ENCODE measurements at places on chromosomes 2 and 18. TPM values are rescaled to one million over a fixed set of nuclear protein-coding genes. Genes with fewer than 3 reads are reported as not detected.
A peak's percentile ranks its signal among the peaks of the same experiment; 100 is the strongest.

CCDC85A gene
- total RNA-seq = 6.3 TPM

- no peak for DNase-seq
Observed at GRCh38 chr18:28588884-28589549, 412.1 kb upstream of the CDH2 start.

CXCR1 gene
- not detected for total RNA-seq

DNA sequence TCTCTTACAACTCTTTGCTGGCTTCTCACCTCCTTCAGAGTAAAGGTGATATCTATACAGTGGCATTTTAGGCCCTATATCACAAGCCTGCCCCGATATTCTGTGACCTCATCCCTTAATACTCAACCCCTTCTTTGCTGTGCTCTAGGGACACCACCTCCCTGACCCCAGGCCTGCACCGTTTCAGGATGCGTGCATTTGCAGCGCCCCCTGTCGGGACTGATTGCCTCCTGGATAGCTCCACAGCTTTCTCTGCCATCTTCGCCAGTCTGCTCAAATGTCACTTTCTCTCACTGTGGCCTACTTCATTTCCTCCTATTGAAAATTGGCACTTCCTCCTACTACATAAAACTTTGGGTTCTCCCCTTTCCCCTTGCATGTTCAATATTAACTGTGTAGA lies 289.6 kb downstream of the SOCS6 start:
- no peak for DNase-seq

DNA sequence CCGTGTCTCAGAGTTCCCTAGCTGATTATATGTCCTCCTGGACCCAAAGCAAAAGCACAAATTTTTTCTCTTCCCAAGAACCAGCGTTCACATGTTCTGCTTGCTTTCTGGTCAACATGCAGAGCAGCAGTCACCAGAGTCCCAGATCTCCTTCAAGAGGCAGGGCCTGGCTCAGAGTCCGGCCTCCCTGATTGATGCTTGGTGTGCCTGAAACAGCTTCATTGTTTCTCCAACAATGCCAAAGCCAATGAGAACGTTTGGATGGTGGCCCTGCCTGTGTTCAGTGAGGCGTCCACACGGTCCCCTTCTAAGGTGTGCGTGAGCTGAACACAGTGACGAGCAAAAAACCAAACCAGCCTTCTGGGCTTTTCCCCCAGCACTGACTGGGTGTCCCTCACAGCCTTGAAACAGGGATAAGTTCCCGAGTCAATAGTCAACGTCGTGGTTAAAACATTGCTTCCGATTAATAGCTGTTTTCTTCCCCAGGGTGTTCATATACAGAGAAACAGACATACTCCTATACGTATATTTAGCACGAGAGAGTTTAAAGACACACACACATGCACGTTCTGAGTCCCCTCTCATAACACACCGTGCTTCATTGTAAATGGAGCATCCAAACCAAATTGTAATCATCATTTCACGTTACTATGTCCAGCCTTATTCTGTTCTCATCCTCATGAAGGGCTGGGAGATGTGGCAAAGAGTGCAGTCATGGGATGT lies 19.3 kb upstream of the POU3F3 start:
- no peak for DNase-seq

DNA sequence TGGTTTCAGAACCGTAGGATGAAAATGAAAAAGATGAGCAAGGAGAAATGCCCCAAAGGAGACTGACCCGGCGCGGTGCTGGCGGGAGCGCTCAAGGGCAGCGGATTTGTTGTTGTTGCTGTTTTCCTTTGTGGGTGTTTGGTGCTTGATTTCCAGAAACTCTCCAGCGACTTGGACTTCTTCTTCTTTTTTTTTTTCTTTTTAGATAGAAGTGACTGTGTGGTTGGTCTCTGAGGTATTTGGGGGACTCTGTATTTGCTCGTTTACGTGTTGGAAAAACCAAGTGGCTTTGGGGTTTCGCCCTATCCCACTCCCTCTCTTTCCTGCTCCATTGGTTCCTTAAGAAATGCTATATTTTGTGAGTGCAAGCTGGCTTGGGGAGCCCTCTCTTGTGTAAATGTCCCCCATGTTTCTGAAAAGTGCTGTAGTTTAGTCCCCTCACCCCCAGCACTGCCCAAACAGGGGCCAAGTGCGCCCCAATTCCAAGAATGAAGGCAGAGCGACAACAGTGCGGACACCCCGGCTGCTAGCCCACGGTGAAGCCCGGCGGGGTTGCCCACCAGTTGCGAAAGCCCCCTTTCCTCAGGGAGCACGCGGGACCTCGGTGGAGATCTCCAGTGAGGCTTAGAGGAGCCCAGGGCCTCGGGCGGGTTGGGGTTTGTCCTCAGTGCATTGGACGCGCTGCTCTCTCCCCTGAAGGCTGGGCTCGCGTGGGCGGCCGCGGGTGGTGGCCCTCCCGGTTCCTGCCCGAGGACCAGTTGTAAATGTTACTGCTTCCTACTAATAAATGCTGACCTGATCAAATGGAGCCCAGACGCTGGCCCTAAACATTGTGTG lies 1.8 kb downstream of the HOXD9 start:
- no peak for DNase-seq

DNA sequence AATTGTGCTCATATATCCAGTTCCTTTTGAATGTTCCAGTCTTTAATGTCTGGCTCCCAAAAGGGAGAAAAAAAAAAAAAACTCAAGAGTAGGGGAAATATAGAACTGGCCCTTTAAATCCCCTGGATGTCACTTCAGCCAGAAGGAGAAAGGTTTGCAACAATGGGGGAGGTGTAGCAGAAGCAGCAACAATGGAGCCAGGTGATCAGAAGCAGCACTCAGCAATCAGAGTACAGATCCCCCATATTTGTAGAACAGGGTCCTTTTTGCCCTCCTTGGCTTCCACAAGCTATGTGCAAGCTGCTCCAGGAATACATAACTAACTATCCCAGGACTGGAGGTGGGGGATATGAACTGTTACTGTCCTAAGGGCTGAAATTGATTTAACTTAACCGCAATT lies 25.8 kb upstream of the ZNF397 start:
- DNase-seq = no peak

GRCh38 chr2:12928197-12928774 lies 211.6 kb downstream of the TRIB2 start:
- no peak for DNase-seq

GRCh38 chr2:10768063-10768507 lies 44.5 kb downstream of the PDIA6 start:
- no peak for DNase-seq

DNA sequence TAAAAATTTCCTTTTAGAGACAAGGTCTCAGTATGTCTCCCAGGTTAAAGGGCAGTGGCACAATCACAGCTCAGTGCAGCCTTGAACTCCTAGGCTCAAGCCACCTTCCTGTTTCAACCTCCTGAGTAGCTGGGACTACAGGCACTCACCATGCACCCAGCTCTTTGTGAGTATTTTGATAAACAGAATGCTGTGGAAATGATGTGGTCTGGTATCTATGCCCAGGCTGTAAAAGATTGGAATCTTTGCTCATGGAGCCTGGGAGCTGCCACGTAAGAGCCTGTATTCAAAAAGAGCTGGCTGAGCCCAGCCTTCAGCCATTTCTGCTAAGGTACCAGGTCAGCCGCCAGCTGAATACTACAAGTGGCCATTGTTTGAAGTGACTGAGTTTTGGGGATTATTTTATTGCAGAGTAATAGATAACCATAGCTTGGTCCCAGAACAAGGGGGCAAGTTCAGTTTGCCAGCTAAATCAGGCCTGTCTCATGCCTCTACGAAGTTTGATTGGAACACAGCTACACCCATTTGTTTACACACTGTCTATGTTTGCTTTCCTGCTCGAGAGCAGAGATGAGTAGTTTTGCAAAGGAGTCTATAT lies 21.3 kb upstream of the ARL5A start:
- no peak for DNase-seq

DNA sequence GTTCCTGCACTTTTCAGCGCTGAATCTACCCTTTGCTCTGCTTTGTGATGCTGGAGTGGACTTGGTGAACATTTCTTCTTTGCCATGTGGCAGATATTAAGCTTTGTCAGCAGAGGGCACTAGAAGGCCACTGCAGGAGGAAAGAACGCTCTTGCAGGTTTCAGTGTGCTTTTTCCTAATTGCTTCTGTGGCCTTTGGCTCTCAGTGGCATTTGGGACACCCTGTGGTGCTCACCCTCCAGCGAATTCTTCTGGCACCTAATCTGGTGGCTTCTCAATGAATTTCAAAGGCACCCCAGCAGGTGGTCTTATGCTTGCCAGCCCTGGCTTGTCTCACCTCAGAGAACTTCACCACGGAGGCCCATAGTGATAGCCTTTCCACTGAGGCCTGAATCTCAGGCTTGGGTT lies 146.7 kb downstream of the MYO3B start:
- DNase-seq = no peak

- no peak for DNase-seq
Observed at GRCh38 chr18:48933578-48934414, 17.0 kb downstream of the SMAD7 start.

DNA sequence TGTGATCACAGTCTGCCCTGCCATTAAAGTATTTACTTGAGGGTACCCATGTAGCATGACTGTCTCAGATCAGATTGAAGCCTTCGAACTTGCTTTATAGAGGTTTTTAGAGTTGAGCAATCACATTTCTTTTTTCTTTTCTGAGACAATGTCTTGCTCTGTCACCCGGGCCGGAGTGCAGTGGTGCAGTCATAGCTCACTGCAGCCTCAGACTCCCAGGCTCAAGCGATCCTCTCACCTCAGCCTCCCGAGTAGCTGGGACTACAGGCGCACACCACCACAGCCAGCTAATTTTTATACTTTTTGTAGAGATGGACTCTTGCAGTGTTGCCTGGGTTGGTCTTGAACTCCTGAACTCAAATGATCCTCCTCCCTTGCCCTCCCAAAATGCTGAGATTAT lies 153.4 kb downstream of the AGAP1 start:
- no peak for DNase-seq

- DNase-seq = no peak
Observed at GRCh38 chr2:152577579-152577978, 139.7 kb downstream of the PRPF40A start.

GRCh38 chr18:21303445-21303844 lies 61.4 kb downstream of the GREB1L start:
- no peak for DNase-seq

RAMP1 gene
- 69.5 TPM for total RNA-seq

- DNase-seq = no peak
Observed at GRCh38 chr18:21664069-21664468, 40.5 kb downstream of the ABHD3 start.

DNA sequence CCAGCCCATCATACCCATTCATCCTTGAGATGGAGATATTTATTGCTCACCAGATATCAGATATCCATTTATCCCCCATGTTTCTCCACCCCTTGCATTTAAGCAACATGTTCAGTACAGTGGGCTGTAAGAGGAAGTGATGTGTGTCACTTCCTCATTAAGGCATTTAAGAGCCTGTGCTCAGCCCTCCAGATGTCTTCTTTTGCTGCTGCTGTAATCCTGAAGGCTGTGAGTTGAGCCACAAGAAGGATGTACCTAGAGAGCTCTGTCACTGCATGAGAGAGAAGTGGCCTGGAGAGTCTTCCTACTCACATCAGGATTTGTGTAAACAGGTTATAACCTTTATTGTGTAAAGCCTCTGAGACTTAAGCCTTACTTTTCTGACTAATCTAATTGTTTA lies 151.8 kb upstream of the UNC80 start:
- no peak for DNase-seq

METTL21A gene
- 7.4 TPM for total RNA-seq

- DNase-seq = no peak
Observed at GRCh38 chr2:30472326-30472725, 25.3 kb downstream of the LCLAT1 start.

- no peak for DNase-seq
Observed at GRCh38 chr2:46051085-46051484, 246.1 kb upstream of the EPAS1 start.

GRCh38 chr18:35289293-35289692 lies 736 bp downstream of the ZSCAN30 start:
- DNase-seq = no peak

DNA sequence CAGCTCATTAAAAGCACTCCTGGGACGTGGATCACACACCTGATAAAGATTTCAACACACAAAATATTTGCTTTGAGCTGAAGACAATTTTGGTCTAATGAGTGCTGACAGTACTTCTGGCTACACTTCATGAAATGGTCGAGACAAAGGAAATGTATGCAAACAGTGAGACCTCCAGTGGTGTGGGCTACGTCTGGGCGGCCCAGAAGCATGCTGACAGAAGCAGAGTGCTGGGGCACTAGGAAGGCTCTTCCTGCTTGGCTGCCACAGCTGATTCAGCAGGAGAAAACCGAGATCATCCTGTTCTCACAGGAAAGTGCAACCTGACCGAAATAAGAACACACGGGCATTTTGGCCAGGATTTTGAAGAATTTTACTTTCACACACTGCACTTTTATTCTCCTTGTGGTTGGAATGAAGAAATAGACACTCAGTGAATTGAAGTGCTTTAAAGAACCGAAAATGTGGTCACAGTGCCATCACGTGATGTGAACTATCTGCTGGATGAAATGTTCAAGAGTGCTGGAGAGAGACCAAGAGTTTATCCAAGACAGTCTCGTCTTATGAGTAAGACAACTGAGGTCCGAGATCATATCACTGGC lies 149.5 kb downstream of the CCBE1 start:
- peak; percentile 23 for DNase-seq

DNA sequence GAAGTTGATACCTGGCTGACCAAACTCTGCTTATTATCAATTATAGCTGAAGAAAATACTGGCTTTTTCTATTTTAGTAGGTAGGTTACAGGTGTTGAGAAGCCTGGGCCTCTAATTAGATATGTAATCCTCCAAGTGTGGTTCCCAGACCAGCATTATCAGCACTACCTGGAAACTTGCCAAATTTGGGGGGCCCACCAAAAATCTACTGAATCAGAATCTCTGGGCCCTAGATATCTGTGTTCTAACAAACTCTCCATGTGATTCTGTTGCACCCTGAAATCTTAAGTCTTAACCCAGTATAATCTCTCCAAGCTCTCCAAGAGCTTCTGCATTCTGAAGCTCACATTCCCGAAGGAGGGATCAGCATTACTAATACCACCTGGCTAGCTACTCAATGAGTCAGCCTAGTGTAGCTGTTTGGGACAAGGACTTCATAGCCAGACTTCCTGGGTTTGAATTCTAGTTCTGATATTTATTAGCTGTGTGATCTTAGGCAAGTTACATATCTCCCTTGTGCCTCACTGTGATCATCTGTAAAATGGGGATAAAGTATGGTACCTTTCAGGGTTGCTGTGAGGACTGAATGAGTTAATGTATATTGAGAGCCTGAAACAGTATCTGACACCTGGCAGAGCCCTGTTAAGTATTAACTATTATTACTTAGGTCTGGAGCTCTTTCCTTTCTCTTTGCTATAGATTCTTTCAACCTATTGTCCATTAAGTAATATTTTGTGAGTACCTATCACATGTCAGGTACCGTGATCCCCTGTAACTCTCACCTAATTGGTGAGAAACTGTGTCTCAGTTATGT lies 94.1 kb upstream of the CD302 start:
- DNase-seq = no peak

GRCh38 chr2:200158647-200159356 lies 147.7 kb upstream of the SPATS2L start:
- no peak for DNase-seq

RAB27B gene
- total RNA-seq = not detected

- DNase-seq = no peak
Observed at GRCh38 chr2:69733342-69734034, 8.4 kb upstream of the ANXA4 start.

- no peak for DNase-seq
Observed at GRCh38 chr2:21020031-21020667, 23.7 kb downstream of the APOB start.

All from tibial nerve (tissue), 4 donors.